ENCODE measurements at places on chromosomes 12 and 14. TPM values are rescaled to one million over a fixed set of nuclear protein-coding genes. Genes with fewer than 3 reads are reported as not detected.

The PLEKHG7 gene
- not detected for total RNA-seq

The EFS gene
- total RNA-seq, result not detected

The LRP1-AS gene
- total RNA-seq, result not detected

The DEGS2 gene
- 0.11 TPM for total RNA-seq

All from PC-9 (cell line).